Osteoblast (primary cell): ENCODE measurements at places on chromosomes 6 and 20.

DNA sequence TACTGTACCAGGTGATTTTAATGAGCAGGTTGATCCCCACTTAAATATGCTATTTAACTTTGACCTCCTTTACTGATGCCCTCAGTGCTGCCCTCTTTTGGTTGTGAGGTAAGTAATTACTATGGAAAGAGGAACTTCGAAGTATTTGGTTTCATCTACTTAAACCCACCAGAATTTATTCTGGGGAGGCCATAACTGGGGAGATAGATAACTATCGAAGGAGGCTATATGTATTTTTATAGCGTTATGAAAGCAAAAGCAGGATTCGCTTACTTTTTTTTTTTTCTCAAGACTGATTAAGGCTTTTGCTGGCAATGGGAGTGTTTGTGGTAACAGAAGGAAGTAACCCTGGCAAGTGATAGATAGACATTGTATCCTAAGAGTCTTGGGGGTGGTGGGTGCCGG, 168.9 kb upstream of the CENPW start:
- no peak overlapping the region for H3K27ac ChIP-seq
- H3K36me3 ChIP-seq: no peaks in the 10 kb centered on the region
- peak overlapping the region; percentile 43 for H3K4me3 ChIP-seq
- peak; percentile 10 for DNase-seq

DNA sequence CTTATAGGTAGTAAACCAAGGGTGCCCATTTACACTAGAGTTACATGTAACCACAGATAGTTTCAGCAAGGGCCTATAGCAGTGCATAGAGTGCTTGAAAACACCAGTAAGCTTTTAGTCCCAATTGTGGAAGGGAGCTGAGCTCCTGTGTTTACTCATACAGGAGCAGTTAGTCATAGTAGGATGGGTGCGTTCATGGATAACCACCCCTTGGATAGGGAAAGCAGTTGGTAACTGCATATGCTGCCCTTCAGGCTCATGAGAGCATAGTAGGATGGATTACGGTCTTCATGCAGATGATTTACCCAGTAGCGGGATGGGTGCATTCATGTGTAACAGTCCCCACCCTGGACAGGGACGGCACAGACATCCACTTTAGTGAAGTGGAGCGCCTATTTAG, 45.1 kb downstream of the OR2B6 start:
- H3K4me3 ChIP-seq: no peak overlapping the region
- H3K27me3 ChIP-seq: no peaks in the 10 kb centered on the region
- H3K4me1 ChIP-seq: no peaks in the 10 kb centered on the region
- no peaks in the 10 kb centered on the region for H3K36me3 ChIP-seq

- peaks cover 3% of the 10 kb centered on the region for H3K4me1 ChIP-seq
- no peaks in the 10 kb centered on the region for H3K36me3 ChIP-seq
- DNase-seq: no peak
Observed at GRCh38 chr6:168130168-168130696, 51.2 kb upstream of the FRMD1 start.

GRCh38 chr6:63759605-63760105, 124.1 kb downstream of the PHF3 start:
- DNase-seq: no peak
- H3K27ac ChIP-seq: no peak overlapping the region
- H3K36me3 ChIP-seq: no peaks in the 10 kb centered on the region
